Dermis blood vessel endothelial cell (primary cell): ENCODE measurements at places on chromosomes 16 and 17.
A peak's percentile ranks its signal among the peaks of the same experiment; 100 is the strongest.

GRCh38 chr16:55756963-55757362, 75.9 kb downstream of the CES1 start:
- no peak for DNase-seq

DNA sequence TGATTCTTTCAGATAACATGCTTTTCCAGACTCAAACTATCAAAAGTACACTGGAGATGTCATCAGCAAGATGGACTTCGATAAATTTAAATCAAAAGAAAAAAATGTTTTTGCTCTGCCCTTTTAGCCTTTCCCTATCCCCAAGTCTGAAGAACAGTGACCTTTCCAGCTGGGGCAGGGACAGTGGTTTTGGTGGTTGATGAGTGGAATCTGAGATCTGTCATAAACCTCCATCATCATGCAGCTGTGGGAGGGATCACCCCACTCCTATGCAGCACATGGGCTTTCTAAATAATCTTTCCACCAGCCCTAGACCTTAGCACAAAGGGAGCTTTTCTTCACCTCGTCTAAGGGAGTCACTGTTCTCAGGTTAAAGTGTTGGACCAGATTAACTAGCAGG, 869.5 kb upstream of the SOX9 start:
- no peak for DNase-seq

DNA sequence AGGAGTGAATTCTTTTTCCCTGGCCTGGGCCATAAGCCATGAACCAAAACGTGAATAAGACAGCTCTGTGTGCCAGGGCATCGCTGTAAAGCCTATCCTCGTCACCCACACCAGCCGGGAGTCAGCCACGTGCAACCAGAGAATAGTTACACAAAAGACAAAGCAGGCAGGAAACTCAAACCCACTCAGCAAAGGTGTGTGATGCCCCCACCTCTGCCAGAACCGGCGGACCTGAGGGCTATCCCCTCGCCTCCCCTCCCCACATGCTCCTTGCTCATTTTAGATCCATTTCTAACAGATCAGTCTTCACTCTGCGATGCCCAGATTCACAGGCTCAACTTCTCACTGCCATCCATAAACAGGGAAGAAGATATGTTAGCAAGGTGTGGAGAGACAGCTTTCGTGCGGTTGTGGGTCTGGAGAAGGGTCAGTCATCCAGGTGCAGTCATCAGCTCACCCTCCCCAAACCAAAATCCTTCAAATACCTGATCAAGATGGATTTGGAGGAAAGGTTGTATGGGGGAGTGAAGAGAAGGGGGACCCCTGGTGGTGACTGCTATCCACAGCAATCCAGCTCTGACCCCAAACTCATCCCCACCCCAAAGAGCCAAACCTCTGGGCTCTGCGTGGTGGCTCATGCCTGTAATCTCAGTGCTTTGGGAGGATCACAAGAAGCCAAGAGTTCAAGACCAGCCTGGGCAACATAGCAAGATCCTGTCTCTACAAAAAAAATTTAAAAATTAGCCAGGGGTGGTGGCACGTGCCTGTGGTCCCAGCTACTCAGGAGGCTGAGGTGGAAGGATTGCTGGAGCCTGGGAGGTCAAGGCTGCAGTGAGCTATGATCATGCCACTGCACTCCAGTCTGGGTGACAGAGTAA, 219.2 kb downstream of the C16orf78 start:
- peak; percentile 61 for DNase-seq

- no peak for DNase-seq
Observed at GRCh38 chr17:50013079-50013478, 18.1 kb upstream of the DLX3 start.
